Stimulated activated CD4-positive, alpha-beta T cell treated with anti-CD3 and anti-CD28 coated beads, Interleukin-4, amount 100 ng/mL, for 1 hour (primary cell): ENCODE measurements at places on chromosomes 1 and 21.

GRCh38 chr1:234782105-234782751 lies 172.2 kb upstream of the IRF2BP2 start:
- DNase-seq, result no peak

- no peak for DNase-seq
These were observed 145.0 kb upstream of the DNAH14 start for GRCh38 chr1:224784265-224785039.

- DNase-seq, result peak; percentile 45
These were observed 21.9 kb downstream of the RD3 start for GRCh38 chr1:211469938-211470529.

GRCh38 chr1:91314643-91315042 lies 90.0 kb downstream of the HFM1 start:
- no peak for DNase-seq

GRCh38 chr1:59568158-59568935 lies 246.4 kb upstream of the HOOK1 start:
- DNase-seq, result no peak

DNA sequence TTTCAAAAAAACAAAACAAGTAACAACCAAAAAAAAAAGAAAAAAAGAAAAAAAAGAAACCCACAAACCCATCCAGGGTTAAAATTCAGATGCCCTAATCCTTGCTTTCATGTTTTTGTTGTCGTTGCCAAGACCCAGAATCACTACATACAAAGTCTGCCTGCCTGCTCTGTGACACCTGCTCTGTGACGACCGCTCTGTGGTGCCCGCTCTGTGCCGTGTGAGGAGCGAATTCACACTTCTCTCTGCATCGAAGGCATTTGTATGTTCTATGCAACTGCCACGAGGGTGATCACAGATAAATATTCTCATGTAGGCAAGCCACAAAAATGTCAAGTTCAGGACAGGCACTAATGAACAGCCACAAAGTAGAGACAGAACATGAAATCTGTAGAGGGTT lies 178.6 kb downstream of the SLC45A1 start:
- no peak for DNase-seq

GRCh38 chr1:26045722-26046245 lies at the start of gene SLC30A2:
SLC30A2 (minus strand) TSS chr1:26046118; CDS start chr1:26045896, 222 bp downstream.
- no peak for DNase-seq

DNA sequence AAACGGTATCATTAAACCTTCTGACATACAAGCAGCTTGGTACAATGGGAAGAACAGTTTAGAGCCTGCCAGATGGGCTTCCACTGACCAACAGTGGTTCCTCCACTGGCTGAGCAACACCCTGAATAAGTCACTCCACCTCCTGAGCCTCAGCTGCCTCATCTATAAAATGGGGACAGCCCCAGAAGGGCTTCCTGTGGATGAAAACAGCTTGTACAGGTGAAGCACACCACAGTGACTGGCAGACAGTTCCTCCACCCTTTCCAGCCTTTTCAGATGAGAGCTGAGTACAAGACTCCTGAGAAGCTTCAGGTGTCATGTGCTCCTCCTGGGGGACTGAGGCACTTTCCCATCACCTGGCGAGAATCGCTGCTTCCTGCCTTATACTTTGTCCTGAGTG lies 2.1 kb downstream of the CAPZB start:
- DNase-seq, result peak; percentile 23

DNA sequence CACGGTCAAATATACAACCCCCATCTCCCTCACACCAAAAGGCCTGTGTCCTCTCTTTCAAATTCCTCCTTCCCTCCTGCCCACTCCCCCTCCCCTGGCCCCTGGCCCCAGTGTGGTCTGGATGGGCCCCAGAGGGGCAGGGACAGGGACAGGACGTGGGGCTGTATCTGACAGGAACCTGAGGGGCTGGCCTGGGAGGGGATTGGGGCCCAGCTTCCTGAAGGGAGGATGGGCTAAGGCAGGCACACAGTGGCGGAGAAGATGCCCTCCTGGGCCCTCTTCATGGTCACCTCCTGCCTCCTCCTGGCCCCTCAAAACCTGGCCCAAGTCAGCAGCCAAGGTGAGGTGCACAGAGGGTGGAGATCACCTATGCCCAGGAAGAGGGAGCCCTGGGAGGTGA lies at the start of gene MPL:
Gene MPL, plus strand, starts transcription at position 231 of the 400 bp plus-strand sequence. Its CDS starts 31 bp downstream, at position 262.
- no peak for DNase-seq

DNA sequence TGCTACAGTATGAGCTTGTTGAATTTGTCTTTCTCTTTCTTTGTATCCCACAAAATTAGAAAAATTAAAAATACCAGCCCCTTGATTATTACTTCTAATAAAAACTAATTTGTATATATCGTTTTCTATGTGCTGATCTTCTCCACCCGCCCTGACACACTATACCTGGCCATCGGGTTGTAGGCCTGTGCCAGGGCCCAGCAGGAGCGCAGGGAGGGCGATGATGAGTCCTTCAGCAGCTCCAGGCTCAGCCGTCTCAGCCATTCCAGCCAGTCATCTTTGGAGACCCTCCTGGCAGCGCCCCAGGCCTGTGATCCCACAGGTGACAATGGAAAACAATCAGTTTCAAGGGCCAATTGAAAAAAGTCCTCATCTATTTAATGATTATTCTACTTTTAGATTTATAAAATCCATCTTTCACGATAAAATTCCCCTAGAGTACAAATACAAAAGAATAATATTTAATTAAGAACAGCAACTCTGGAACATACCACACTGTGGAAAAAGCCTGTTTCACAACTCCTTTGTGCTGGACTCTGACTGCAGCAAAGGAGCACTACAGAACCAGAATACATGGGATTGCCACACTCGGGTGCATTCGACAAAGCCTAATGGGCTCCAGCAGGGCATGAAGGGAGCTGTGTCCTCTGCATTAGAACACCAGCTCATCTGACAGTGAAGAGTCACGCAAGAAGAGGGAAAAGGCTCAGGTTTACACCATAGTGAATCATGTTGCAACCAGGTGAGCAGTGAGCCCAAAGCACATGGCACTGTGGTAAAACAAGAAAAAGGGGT lies 15.4 kb downstream of the ANGPTL7 start:
- DNase-seq, result no peak

DNA sequence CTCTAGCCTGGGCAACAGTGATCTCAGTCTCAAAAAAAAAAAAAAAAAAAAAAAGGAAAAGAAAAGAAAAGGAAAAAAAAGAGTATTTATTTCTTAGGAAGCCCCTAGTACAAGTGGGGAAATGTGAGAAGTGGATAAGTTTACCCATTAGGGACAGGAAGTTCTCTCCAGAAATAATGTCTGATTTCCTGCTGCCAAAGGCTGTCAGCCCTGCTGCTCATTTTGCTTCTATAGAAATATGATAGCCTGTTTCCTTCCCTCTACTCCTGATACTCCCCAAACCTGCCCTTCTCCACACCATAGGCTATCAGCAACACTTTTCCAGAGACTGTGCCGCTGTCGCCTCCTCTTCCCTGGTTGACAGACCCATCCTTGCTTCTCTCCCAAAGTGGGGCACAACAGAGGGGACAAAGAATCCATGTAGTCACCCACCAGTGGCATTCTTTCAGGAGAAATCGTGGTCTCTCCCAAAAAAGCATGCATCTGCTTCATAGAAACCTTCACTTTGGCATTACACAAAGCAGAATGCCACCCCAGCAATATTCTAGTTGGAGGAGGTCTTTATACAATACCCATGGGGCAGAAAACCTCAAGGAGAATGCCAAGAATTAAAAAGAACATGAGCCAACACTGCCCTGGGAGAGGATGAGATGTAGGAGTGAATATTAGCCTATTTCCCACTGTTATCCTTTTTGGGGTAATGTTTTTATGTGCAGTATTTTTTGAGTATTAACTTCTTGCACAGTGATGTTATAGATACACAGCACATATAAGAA lies 166.3 kb upstream of the NR5A2 start:
- DNase-seq, result no peak

- DNase-seq, result no peak
These were observed 12.5 kb downstream of the NR5A2 start for GRCh38 chr1:200039849-200040474.

DNA sequence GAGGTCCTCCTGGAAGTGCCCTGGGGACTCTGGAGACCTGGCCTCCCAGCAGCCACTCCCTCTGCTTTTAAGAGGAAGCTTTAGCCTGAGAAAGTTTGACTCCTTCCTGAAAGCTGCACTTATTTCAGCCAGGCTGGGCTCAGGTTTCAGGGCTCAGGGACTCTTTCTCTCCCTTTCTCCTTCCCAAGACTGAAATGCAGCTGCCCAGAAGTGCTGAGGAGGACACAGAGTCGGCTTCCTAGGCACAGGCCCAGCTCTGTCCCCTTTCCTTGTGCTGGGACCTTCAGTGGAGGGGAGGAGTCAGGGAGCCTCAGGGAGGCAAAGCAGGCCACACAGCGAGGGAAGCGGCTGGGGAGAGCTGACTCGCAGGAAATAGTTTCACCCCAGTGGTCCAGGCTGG lies 137.3 kb downstream of the NAV1 start:
- DNase-seq, result no peak

DNA sequence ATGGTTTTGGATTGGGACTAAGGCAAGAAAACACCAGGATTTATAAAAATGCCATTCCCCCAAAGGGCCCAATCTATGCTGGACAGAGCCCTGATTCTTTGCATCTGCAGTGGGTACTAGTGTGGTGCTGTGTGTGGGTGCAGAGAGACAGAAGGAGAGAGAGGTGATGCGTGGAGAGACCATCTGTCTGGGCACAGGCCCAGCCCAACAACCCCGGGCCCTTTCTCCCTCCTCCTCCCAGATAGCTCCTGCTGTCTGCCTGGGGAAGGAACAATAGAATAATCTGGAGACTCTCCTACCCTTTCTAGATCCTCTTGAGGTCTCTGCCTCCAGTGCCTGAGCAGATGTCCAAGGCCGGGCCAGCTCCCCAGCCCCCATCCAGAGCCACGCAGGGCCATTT lies 15.1 kb downstream of the KIAA1614 start:
- no peak for DNase-seq

DNA sequence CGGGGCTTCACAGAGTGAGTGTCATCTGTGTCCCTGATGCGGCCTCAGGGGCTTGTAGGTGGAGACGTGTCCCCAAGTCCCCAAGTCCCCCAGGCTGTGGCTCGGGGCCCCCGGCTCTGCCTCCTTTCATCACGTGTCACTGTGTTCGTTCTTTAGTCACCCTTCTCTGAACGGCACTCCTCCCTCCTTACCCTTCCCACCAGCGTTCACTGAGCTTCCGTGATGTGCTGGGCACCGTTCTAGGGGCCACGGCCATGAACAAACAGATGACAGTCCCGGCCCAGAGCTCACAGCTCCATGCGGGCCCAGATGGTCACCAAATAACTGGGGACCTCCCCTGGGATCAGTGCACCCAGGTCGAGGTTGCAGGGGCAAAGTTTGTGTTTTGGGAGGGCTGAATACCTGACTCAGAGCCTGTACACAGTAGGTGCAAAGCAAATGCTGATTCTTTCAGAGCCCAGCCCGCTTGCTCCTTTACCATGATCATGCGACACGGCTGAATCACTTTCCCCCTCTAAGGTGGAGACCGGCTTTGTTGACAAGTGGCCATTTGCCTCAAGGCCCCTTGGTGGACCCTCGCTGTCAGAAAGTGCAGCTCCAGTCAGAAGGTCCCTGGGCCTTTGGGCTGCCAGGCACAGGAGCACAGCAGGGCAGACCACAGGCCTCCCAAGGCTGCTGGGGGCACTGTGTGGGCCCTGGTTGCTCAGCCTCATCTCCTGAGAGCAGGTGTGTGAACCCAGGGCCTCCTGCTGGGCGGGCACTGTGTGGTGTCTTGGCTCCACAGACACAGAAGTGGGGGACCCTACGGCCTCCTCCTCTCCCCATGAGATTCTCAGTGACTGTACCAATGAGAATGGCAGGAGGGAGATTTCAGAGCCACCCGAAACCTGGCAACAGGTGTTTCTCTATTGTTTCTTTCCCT lies 592.5 kb downstream of the PTPRU start:
- no peak for DNase-seq

GRCh38 chr1:24384251-24385090 lies 29.1 kb downstream of the STPG1 start:
- peak; percentile 40 for DNase-seq

GRCh38 chr1:20150969-20151368 lies 11.8 kb downstream of the PLA2G2F start:
- DNase-seq, result no peak

DNA sequence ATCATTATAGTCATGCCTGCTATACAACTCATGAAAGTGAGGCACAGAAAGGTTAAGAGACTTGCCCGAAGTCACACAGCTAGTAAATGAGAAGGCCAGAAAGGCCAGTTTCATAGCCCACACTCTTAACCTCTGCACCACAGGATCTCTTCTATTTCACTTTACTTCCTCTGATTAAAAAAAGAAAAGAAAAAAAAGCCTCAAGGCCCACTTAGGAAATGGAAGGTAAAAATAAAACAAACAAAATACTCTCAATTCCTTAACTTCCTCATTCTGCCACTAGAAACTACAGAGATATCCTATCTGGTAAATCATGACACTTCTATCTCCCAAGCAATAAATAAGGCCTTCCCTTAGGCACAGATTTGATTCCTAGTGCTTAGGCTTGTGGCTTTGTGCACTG lies 7.6 kb upstream of the ENAH start:
- DNase-seq, result no peak

DNA sequence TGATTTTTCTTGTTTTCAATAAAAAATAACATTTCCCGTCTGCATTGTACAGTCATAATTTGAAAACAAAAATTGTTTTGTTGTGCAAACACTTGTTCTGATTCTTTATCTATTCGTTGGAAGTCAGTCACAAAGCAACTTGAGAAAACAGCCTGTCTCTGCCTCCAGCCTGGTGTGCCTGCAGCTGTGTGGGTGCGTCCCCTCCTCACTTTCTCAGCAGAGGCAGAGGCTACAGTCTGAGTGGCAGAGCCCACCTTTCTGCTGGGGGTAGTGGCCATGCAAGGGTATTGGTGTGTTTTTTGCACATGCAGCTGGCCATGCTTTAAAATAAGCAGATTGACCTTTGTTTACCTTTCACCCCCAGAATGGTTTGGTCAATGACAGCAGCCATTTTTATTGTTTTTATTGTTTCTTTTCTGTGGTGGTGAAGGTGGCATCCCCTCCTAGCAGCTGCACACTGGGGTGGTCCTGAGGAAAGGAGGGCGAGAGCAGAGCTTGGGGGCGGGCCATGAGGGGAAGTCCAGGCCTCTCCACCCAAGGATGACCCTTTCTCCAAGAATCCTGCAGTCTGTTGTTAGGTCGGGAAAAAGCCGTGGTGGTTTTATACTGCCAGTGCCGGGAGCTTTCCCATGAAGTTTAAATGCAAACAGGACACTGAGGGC lies 159.6 kb downstream of the PCBP3 start:
- DNase-seq, result no peak

- DNase-seq, result peak; percentile 59
These were observed 21.8 kb downstream of the ATF3 start for GRCh38 chr1:212630158-212630900.

GRCh38 chr1:40017951-40018575 lies 22.5 kb upstream of the CAP1 start:
- no peak for DNase-seq

GRCh38 chr1:184279911-184280458 lies 106.8 kb upstream of the C1orf21 start:
- DNase-seq, result no peak

- DNase-seq, result no peak
These were observed 18.4 kb upstream of the ELK4 start for GRCh38 chr1:205650241-205650640.

GRCh38 chr1:47317841-47318240 lies 3.9 kb upstream of the STIL start:
- no peak for DNase-seq
